Myocyte (in vitro differentiated cells): ENCODE measurements at places on chromosomes 11 and 22. TPM values are rescaled to one million over a fixed set of nuclear protein-coding genes. Genes with fewer than 3 reads are reported as not detected.

The GLB1L2 gene
- not detected in 2 replicates for total RNA-seq

The RCE1 gene
- total RNA-seq, result 10.5 and 12.5 TPM in 2 replicates

The GGTLC2 gene
- not detected in 2 replicates for total RNA-seq

The MIF gene
- total RNA-seq, result 374 and 603 TPM in 2 replicates

The CCDC34 gene
- 3.0 and 3.5 TPM in 2 replicates for total RNA-seq

The GRM5 gene
- total RNA-seq, result not detected in 2 replicates

The CTSC gene
- total RNA-seq, result 12.4 and 37.1 TPM in 2 replicates

DNA sequence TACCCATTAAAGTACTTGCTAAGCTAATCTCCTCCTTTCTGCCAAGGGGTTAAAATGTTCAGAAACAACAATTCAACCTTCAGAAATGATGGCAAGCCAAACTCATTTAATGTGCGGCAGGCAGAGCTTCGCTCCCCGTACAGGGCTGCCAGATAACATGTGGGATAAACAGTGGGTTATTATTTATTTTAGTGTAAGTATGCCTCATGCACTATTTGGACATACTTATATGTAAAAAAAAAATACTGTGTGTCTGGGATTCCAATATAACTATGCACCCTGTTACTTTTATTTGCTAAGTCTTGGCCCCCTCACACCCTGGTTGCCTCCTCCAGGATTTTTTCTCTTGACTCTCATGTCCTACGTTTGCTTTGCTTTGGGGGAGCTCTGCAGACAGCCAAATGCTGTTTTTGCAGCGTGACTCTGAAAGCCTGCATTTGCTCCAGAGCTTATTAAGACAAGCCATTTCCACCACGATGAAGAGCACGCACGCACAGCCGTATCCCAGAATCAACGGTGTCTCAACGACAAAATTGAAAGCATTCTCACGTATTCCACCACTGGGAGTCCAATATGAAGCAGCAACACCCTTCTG lies 86.5 kb upstream of the SHANK2 start:
- no peak for DNase-seq

DNA sequence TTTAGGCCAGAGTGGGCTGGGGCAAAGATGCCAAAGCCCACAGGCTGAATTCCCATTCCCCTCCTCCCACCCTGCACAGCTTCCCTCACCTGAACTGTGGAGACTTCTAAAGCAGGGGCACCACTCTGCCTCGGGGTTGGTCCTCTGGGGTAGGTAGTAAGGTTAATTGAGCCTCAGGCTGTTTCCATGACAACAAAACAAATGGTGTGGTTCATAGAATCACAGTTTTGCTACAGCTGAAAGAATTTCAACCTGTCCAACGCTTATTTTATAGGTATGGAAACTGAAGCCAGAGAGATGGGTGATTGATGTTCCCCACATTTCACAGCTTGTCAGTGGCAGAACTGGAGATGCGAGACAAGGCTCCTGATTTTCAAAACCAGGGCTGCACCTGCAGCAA lies 109.5 kb downstream of the SNX19 start:
- no peak for DNase-seq

DNA sequence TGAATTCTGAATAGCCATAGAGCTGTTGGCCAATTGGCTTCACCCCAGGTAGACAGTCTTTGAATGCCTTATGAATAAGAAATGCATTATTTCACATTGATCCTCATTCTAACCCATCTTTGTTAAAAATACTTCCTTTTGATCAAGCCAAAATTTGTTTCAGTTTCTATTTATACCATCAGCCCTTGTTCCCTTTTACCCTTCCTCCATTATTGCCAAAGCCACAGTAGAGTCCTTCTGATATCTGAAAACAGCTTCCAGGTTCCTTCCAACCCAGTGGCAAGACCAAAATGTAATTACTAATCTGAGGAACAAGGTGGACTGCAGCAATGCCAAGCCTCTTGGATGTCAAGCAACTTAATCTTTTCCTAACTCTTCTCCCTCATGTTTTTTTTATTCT lies 458.8 kb downstream of the BUD13 start:
- no peak for DNase-seq

DNA sequence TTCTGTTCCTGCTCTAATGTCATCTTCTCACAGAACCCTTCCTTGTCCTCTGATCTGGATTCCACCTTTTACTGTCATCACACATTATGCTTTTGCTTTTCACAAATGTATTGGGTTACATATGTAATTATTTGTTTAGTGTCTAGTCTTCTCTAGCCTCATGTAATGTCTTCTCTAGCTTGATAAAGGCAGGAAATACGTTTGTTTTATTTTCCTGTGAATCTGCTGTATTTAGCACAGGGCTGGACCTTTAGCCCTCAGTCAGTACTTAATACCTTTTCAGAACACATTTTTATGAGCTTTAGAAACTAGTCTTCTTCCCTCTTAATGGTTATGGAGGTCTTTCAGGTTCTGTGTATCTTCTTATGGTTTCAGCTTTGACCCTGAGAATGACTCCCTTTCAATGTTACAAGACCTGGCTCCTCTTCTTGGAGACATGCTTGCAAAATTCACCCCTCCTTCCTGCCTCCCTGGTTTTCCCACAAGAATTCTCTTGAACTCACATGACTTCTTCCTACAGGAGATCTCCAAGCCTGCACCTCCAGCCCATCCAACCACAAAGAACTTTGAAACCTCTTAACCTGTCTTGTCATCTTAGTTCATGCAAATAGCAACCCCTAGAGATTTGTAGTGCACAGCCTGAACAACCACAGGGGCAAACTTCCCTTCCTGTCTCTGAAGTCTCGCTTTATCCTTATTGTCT lies 132.7 kb upstream of the DDI1 start:
- DNase-seq, result no peak

DNA sequence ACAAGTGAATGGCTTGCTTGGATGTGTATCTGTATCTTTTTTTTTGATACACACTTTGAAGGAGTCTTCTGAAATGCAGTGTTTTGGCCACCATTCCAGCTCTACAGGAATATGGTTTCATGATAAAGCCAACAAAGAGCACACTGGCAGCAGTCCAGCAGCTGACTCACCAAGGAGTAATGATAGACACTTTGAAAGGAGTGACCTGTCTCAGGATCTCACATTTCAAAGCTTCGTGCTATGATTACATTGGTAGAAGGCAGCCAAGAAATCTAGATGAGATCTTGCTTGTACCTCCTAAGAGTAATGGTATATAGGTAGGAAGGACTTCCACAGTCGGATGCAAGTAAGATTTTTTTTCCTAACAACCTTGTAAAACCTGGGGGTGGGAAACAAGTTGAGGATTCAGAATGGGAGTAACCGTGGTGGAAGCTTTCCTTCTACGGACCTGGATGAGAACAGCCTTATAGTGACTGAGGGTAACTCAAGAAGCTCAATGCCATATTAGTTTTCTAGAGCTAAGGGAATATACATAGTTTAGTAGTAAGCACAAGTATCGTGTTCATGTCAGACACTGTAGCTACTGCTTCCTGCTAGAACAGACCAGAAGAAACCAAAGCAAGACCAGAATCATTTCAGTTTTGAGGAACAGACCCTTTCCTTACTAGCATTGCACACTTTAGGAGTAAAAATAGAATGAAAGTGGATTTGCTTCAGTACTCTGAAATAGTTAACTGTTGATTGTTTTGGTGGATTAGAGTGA lies 25.0 kb downstream of the MTMR3 start:
- peak; percentile 92 for DNase-seq

- no peak for DNase-seq
These were observed 341.5 kb downstream of the SHANK2 start for GRCh38 chr11:70910835-70911234.

DNA sequence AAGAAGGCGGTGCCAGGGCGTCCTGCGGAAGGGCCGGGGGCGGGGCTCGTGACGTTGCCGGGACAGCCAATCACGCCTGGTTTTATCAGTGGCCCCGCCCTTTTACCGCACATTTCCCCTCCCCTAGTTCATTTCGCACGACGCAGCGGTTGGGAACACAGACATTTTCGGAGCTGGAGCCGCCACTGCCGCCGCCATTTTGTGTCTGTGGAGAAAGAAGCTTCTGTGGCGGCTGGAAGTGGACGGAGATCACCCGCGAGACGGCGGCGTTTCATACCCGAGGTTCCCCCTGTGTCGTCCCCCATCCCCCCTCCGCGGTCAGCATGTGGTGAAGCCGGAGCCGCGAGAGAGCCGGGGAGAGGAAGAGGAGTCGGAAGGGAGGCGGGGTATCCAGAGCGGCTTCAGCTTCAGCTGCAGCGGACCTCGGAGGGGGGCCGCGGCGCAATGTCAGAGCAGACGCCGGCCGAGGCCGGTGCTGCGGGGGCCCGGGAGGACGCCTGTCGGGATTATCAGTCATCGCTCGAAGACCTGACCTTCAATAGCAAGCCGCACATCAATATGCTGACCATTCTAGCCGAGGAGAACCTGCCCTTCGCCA lies at the start of gene PCF11:
TSS of gene PCF11 (plus strand) at position 136 of the 598 bp plus-strand sequence. CDS start at position 445, 309 bp downstream.
- DNase-seq, result no peak

GRCh38 chr11:18526521-18527296 lies at the start of gene TSG101:
TSG101 (minus strand) TSS chr11:18526942; CDS start chr11:18526816, 126 bp downstream.
- DNase-seq, result peak; percentile 96

DNA sequence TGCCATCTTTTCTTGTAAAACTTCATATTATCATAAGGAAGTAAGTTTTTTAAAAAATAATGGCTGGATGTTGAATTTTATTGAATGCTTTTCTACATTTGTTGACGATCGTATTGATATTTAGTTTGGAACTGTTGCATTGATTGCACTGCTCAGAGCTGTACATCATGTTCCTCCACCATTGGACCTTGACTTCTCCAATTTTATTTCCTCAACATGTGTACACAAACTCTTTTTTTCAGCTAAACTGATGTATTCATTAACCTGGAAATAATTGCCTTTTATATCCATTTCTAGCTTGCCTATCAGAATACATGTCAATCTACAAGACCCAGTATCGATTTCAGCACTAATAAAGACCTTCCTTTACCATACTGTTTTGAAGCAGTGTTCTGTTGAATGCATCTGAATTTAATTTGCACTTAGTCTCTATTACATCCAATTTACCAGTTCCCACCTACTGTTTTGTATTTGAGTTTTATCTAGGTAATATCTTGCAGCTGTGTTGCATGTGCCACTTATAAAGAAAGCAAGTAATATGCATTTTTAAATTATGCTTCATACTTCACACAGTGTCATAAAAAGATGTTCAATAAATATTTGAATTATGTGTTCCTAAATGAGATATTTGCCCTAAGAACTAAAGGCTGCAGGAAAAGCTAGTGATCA lies 5.5 kb downstream of the CEP57 start:
- DNase-seq, result no peak
